ENCODE measurements at places on chromosomes 11 and 22.

- H3K36me3 ChIP-seq = peaks cover 42% of the 10 kb centered on the region
- no peaks in the 10 kb centered on the region for H3K27me3 ChIP-seq
- no peak overlapping the region for H3K27ac ChIP-seq
Observed at GRCh38 chr11:1012291-1012690, 24.2 kb downstream of the MUC6 start.

DNA sequence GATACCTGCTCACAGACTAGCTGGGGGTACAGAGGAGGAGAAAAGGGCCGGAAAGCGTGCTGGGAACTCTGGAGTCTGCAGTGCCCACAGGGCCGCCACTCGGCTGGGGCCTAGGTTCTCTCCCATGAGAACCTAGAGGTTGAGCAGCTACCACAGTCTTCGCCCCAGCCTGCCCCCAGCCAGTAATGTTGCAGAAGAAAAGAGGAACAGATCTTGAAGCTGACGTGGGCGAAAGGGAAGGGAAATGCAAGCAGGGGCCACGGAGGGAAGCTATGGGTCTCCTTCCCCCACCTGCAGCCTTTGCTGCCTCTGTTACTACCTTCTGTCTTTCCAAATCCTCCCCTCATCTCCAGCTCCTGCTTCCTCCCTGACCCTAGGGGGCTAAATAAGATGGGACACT, 28.8 kb upstream of the P2RY2 start:
- no peak overlapping the region for H3K4me3 ChIP-seq
- H3K36me3 ChIP-seq = no peaks in the 10 kb centered on the region
- peaks cover 7% of the 10 kb centered on the region for H3K4me1 ChIP-seq
- H3K27me3 ChIP-seq = peaks cover 5% of the 10 kb centered on the region
- DNase-seq = no peak

GRCh38 chr11:57514538-57515331, 767 bp downstream of the SLC43A1 start:
- no peaks in the 10 kb centered on the region for H3K27me3 ChIP-seq
- H3K27ac ChIP-seq = peak overlapping the region; percentile 63
- H3K36me3 ChIP-seq = peaks cover 4% of the 10 kb centered on the region

DNA sequence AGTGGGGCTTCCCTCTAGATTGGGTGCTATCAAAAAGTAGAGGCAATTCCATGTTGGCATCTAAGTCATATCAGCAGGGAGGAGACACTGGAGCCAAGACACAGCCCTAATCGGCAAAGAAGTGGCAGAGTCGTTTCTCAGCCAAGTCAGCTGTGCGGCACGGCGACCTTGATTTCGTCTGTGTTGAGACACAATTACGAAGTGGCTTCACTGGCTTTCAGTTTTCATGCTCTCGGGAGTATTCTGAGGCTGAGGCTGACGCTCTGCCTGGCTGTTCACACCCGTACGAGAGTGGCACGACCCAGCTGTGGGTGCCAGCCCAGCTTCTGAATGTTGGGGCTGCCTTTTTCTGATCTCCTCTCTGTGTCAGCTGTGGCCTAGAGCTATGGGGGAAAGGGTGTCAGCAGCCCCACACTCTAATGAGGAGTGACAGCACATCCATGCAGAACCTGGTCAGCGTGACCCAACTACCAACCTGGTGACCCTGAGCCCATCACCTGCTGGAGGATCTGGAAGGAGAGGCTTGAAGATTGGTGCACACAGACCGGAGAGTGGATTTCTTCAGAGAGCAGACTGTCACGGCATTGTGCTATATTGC, 105.7 kb upstream of the TMEM45B start:
- no peaks in the 10 kb centered on the region for H3K4me1 ChIP-seq
- H3K4me3 ChIP-seq = no peak overlapping the region
- H3K27me3 ChIP-seq = no peaks in the 10 kb centered on the region
- DNase-seq = no peak
- H3K36me3 ChIP-seq = no peaks in the 10 kb centered on the region

DNA sequence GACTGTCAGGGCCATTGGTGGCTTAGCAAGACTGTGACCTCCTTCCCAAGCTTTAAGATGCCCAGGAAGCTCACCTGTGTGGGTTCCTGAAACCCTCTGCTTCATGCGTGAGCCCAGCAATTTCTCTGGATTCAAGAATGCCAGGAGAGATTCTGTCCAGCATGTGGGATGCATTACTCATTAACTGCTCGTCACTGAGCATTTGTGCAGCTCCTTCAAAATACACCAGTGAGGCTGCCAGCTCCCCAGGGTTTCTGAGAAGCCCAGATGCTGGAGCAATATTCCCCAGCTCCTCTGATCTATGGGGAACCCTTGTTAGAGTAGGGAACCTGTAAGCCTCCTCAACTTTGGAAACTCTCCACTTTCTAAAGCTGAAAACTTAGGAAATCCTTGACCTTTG, 126.5 kb downstream of the CHST1 start:
- DNase-seq = no peak
- no peak overlapping the region for H3K27ac ChIP-seq
- no peaks in the 10 kb centered on the region for H3K36me3 ChIP-seq
- H3K4me3 ChIP-seq = no peak overlapping the region

- H3K4me1 ChIP-seq = peaks cover 5% of the 10 kb centered on the region
- no peak overlapping the region for H3K27ac ChIP-seq
- H3K36me3 ChIP-seq = peaks cover 9% of the 10 kb centered on the region
- no peak overlapping the region for H3K4me3 ChIP-seq
Observed at GRCh38 chr11:19846654-19847305, 134.1 kb downstream of the NAV2 start.

GRCh38 chr11:1343391-1344055, 34.1 kb upstream of the TOLLIP start:
- DNase-seq = no peak
- no peaks in the 10 kb centered on the region for H3K36me3 ChIP-seq
- no peak overlapping the region for H3K4me3 ChIP-seq
- no peak overlapping the region for H3K27ac ChIP-seq
- H3K4me1 ChIP-seq = 0 out of 2 replicates have a peak, but pooled peaks cover 2% of the 10 kb centered on the region
- H3K27me3 ChIP-seq = peaks cover 19% of the 10 kb centered on the region

DNA sequence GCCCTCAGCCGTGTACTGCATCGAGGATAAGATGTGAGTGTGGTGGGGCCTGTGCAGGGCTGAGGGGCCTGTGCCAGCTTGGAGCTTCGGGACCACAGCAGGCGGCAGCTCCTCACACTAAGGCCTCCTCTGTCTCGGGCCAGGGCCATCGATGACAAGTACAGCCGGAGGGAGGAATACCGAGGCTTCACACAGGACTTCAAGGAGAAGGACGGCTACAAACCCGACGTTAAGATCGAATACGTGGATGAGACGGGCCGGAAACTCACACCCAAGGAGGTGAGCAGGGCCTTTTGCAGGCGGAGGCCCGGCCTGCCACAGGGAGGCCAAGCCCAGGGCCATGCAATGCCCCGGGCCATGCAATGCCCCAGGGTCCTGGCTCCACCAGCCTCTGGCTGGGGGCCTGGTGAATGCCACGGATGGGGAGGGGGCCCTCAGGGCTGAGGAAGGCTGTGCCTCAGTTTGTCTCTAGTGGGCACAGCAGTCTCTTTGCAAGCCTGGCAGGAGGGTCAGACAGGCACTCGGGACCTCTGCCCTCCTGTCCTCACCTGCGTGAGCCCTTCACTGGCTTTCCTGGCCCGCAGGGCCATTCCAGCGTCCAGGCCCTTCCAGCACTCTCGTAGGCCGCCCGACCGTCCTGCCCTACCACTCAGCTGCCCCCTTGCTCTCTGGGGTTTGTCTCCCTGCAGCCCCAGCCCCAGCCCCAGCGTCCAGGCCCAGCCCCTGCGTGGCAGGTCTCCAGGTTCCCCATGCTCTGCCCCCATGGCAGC, 16.3 kb downstream of the SART1 start:
- no peak overlapping the region for H3K4me3 ChIP-seq
- peaks cover 39% of the 10 kb centered on the region for H3K36me3 ChIP-seq
- no peaks in the 10 kb centered on the region for H3K27me3 ChIP-seq
- H3K4me1 ChIP-seq = 0 out of 2 replicates have a peak, but pooled peaks cover 2% of the 10 kb centered on the region
- no peak for DNase-seq

GRCh38 chr22:35008213-35008612, 57.7 kb upstream of the ISX start:
- no peak overlapping the region for H3K27ac ChIP-seq
- no peak overlapping the region for H3K4me3 ChIP-seq
- no peaks in the 10 kb centered on the region for H3K36me3 ChIP-seq
- no peaks in the 10 kb centered on the region for H3K4me1 ChIP-seq
- no peaks in the 10 kb centered on the region for H3K27me3 ChIP-seq

- no peaks in the 10 kb centered on the region for H3K36me3 ChIP-seq
- no peak overlapping the region for H3K4me3 ChIP-seq
- H3K4me1 ChIP-seq = no peaks in the 10 kb centered on the region
- H3K27ac ChIP-seq = no peak overlapping the region
Observed at GRCh38 chr22:28351476-28351875, 328.2 kb downstream of the TTC28 start.

DNA sequence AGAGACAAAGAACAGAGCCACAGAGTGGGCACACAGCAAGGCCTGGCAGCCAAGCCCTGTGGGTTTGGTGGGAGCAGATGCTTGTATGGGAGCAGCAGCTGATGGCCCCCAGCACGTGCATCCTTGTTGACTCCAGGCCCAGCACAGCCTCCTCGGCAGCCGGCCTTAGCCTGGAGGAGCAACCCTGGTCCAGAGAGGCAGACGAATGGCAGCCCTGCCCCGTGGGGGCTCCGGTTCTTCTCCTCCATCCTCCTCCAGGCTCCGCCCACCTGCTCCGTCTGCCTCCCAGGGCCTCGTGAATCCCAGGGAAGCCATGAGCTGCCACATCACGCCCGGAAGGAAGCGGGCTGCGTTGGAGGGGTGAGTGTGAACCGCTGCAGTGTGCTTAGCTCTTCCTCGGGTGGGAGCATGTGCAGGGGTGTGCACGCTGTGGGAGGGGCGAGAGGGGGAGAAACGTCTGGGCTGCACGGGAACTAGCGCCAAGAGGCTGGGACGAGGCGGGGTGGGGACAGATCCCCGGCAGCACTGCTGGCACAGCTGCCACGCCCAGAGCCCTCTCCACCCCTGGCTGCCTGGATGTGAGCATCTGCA, 36.3 kb upstream of the JAM3 start:
- H3K27ac ChIP-seq = no peak overlapping the region
- no peak for DNase-seq
- H3K4me3 ChIP-seq = no peak overlapping the region
- H3K4me1 ChIP-seq = peaks cover 5% of the 10 kb centered on the region
- peaks cover 44% of the 10 kb centered on the region for H3K27me3 ChIP-seq
- H3K36me3 ChIP-seq = no peaks in the 10 kb centered on the region

DNA sequence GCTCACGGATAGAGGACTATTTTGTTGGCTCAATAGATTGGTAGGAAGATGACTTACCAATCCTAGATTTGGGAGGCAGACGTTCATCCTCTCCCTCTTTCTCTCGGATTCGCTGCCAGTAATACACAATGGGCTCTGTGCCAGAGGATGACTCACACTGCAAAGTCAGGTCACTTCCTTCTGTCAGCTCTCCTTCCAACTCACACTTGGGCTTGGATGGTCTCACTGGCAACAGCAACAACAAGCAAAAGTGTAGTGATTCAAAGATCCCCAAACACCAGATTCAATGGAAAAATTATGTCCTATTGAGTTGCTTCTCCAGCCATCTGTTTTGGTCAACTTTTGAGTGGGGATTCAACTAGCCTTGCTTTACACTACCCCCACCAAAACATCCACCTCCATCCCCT, 21.7 kb upstream of the HSPA8 start:
- DNase-seq = peak; percentile 99

DNA sequence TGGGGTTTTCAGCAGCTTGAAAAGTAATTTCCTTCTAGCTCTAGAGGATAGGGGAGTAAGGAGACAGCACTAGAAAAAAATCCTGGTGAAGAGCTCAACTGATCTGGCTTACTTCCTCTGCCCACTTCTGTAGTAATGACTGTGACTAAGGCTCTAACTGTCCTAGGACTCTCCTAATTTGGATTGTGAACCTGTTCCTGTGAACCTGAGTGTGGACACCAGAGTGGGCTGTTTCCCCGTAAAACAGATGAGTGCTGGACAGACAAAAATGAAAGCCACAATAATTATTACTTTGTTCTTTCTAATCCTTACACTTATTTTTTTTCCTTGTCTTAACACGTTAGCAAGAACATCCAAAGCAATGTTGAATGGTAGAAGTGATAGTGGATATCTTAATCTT, 154.1 kb downstream of the AASDHPPT start:
- H3K36me3 ChIP-seq = no peaks in the 10 kb centered on the region
- H3K4me3 ChIP-seq = no peak overlapping the region
- no peaks in the 10 kb centered on the region for H3K4me1 ChIP-seq
- H3K27ac ChIP-seq = no peak overlapping the region
- no peaks in the 10 kb centered on the region for H3K27me3 ChIP-seq

DNA sequence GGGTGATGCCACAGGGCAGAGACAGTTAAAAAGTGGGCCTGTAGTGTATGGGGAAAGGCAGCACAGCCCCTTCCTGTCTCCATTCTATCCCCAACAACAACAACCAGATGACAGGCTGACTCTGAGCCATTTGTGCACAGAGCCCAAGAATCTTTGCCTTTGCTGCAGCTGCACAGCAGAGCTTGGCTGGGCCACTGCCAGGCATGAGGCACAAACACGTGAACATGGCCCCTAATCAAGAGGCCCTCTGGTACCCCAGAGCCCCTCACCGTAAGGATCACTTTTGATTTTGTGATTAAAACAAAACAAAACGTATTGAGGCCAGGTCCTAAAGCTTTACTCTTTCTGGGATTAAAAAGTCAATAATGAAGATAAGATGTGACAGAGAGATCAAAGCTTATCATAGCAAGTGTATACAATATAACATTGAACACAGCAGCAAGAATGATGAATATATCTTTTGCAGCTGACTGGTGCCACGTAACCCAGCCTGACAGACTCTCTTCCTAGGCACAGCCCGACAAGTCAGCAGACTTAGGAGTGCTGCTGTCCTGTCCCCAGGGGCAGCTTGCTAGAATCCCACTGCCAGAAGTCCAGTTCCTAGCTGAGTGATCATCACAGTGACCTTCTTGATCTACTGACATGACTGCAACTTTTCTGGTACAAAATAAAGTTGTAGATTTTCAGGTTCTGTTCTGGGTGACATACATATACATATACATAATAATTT, 117.8 kb downstream of the SERGEF start:
- no peak overlapping the region for H3K27ac ChIP-seq
- no peak overlapping the region for H3K4me3 ChIP-seq
- DNase-seq = peak; percentile 32
- H3K36me3 ChIP-seq = 0 out of 2 replicates have a peak, but pooled peaks cover 4% of the 10 kb centered on the region
- H3K27me3 ChIP-seq = no peaks in the 10 kb centered on the region

GRCh38 chr11:31804312-31805036, 6.6 kb downstream of the PAX6 start:
- no peak for DNase-seq
- no peaks in the 10 kb centered on the region for H3K4me1 ChIP-seq
- H3K27me3 ChIP-seq = peaks cover 95% of the 10 kb centered on the region
- H3K27ac ChIP-seq = no peak overlapping the region
